ENCODE measurements at places on chromosomes 16 and 17. TPM values are rescaled to one million over a fixed set of nuclear protein-coding genes. Genes with fewer than 3 reads are reported as not detected.

DNA sequence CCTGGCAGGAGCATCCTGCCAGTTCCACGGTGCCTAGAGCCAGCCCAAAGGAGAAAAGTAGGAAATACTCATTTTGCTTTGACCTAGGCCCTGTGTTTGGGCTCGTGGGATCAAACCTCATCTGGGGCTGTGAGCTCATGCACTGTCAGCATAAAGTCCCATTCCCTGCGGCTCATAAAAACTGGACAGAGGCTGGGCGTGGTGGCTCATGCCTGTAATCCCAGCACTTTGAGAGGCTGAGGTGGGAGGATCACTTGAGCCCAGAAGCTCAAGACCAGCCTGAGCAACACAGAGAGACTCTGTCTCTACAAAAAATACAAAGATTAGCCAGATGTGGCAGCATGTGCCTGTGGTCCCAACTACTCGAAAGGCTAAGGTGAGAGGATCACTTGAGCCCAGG is 17.9 kb downstream of the ATP6V0D1 start:
- no peak for DNase-seq
- H3K4me1 ChIP-seq, result peaks cover 21% of the 10 kb centered on the region
- H3K27me3 ChIP-seq, result no peaks in the 10 kb centered on the region
- H3K4me3 ChIP-seq, result no peak overlapping the region

Gene ACSM2A
- not detected for total RNA-seq

DNA sequence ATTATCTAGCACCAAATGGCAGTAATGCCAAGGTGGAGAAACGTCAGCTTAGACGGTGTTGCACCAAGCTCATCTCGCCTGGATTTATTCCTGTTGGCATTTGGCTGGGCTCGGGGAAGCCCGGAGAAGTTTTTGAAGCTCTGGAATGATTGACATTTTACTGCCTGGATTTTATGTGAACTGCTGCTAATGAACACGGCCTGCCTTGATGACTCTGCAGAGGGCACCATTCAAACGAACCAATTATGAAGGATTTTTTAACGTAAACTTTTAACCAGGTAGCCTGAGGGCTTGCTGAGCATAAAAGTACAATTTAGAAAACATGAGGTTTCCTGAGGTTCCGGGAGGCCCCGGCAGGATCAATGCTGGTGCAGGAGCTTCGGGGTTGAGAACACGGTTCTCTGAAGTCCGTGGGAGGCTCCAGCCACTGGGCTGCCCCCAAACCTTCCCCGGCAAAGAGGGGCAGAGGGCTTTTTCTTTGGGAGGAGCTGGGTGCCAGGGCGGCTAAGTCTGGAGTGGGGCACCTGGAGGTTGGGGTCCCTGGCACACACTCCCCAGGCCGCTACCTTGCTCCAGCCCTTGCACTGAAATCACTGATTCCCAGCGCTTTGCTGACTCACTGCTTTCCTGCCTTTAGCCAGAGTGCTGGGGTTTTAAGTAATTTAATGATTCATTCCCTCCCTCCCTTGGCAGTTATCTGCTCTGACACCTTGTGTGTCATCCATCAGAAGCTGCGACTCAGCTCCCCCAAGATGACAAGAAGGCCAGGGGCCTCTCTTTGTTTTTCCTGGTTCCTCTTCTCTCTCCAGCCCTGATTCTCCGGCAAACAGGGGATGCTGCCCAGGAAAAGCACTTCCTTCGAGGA is 161.2 kb upstream of the IRX3 start:
- no peak overlapping the region for H3K4me3 ChIP-seq
- no peaks in the 10 kb centered on the region for H3K4me1 ChIP-seq

GRCh38 chr17:81832608-81833159 is 407 bp downstream of the MCRIP1 start:
- peaks cover 15% of the 10 kb centered on the region for H3K4me1 ChIP-seq
- no peaks in the 10 kb centered on the region for H3K36me3 ChIP-seq
- DNase-seq, result no peak
- H3K27me3 ChIP-seq, result no peaks in the 10 kb centered on the region
- peak overlapping the region; percentile 87 for H3K27ac ChIP-seq

Gene CHRNE
- 4.1 TPM for total RNA-seq

Gene SLC39A11
- 12.0 TPM for total RNA-seq
